ENCODE measurements at places on chromosomes 7 and 10. TPM values are rescaled to one million over a fixed set of nuclear protein-coding genes. Genes with fewer than 3 reads are reported as not detected.

DNA sequence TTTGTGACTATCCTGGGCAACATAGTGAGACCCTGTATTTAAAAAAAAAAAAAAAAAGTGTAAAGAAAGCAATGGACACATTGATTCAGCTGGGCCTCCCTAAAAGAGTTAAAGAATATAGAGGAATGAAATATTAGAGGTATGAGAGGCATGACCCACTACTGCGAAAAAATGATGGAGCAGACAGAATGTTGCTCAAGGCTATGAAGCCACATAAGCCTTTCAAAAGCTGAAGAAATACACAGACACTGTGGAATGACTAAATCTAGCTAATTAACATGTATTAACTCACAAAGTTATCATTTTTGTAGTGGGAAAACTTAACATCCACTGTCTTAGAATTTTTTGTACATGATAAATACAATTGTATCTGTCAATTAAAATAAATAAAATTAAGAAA, 107.3 kb downstream of the HGF start:
- no peak for DNase-seq

DNA sequence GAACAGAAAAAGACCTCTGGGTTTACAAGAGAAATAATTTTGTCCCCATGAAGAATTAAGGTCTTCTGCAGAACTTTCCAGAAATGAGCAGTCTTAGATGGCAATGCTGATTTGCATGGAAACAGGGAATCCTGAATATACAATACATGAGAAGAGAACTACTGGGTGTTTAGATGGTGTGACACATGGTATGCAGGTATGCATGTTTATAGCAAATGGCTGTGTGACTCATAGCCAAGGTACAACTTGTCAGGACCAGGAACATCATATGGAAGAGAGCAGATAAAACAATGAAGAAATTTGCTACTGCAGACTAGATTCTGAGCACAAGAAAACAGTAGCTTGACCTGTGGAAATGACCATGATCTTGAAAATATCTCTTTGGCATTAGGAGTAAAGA, 907.8 kb downstream of the GATA3 start:
- DNase-seq, result no peak

DNA sequence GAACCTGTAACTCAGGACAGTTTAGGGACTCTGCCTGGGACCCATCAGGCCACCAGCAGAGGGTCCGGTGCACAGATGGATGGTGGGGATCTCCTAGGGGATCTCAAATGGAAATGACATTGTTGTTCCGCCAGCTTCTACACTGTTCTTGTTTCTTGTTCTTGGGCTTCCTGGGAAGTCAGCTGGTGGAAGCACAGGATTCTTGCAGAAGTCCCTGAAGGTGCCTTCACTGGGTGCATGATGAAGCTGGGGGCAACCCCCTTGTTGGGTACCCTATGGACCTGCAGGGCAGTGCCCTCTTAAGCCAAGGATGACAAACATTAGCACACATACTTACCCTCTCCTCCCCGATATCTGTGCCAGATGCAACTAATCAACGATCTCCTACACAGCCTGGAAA, 18.6 kb downstream of the SFTPD start:
- no peak for DNase-seq

DNA sequence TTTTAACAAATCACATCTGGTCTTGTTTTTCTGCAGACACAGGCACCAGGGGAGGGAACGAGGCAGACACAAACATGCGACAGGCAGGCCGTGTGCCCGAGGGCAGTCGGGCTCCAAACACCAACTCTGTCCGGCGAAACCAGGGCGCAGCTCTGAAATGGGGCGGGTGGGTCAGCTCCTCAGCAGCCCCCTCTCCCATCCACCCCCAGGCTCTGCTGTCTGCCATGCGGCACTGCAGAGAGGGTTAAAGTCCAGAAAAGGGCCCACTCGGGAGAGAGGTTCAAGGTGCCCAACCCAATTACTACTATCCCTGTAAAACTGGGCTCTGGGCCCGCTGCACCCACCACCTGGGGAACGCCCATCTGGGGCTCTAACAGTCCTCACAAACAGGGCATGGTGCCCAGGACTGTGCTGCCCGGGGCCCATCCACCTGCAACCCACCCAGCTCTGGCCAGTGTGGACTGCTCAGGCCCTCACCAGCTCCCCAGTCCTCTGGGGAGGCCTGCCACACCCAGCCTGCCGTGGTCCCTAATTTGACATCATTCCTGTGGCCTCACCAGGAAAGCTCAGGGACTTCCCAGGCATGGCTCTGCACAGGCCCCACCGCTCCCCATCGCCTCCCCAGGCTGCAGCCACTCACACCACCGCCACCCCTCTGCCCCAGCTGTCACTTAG, 18.7 kb downstream of the YKT6 start:
- no peak for DNase-seq

Gene VAX1
- not detected for total RNA-seq

DNA sequence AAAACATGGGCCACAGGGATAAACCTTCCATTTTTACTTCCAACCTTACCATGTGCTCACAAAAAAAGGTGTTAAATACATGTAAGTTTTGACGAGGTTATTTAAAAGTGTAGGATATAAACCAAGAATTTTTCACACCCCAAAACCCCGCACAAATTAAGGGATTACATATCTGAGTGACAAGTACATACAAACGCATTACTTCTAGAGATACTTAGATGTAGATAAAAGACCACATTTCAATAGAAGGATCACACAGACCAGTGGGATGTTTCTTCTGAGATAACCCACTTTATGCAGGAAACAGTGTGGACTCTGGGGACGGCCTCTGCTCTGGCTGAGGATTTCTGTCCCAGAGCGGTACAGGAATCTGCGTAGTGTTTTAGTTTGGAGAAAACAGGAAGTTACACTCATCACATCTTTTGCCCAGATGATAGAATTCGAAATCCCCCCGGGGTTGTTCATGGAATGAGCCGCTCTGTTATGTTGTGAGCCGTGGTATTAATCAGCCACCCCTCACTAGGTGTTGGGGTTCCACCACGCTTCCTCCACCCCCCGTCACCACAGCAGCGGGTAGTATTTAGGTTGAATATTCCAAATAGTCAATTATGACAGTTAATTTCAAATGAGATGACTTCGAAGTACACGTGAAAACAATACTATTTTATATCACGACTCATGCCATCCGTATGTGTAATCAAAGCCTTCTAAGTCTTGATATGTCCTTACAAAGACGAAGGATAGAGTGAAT, 1.3 kb upstream of the CUL1 start:
- peak; percentile 1 for DNase-seq

Gene HOXA4
- total RNA-seq, result 2.0 TPM

DNA sequence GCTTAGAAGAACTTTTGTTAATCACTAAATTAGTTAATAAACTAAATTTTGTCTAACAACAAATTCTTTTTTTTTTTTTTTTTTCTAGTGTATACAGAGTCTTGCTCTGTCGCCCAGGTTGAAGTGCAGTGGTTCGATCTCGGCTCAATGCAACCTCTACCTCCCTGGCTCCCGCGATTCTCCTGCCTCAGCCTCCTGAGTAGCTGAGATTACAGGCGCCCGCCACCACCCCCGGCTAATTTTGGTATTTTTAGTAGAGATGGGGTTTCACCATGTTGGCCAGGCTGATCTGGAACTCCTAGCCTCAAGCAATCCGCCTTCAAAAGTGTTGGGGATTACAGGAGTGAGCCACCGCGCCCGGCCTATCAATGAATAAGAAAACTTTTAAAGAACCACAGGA, 1.1 kb upstream of the IQUB start:
- DNase-seq, result no peak

DNA sequence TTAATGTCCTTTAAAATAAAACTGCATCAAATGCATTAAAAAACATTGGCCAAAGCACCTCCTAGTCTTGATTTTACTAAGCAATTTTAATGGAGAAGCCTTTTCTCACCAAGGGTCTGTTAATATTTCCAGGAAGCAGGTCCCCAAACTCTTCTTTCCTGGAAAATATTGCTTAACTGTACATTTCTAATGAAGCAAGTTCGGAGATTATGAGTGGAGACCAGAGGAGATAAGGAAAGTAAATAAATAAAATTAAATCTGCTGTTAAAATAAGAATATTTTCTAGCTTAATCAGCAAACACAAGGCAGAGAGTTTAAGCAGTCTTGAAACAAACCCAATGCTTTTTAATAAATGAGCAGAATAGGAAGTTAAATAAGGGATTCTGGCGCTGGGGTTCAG, 322.4 kb downstream of the PTEN start:
- DNase-seq, result no peak

- DNase-seq, result no peak
Measured at GRCh38 chr10:133442967-133443924, 10.5 kb upstream of the SCART1 start.

Gene CALML5
- total RNA-seq, result not detected
